Thyroid gland (tissue), 4 donors: ENCODE measurements at places on chromosomes 13 and 19. TPM values are rescaled to one million over a fixed set of nuclear protein-coding genes. Genes with fewer than 3 reads are reported as not detected.

Gene MEF2B
- total RNA-seq: 1.5 TPM

Gene CEACAM21
- 0.56 TPM for total RNA-seq

Gene CD22
- total RNA-seq: 2.5 TPM

Gene MEIOSIN
- total RNA-seq: not detected

Gene CEACAM8
- not detected for total RNA-seq

GRCh38 chr19:56930647-56931535 is 90.4 kb upstream of the PEG3 start:
- no peak for DNase-seq

DNA sequence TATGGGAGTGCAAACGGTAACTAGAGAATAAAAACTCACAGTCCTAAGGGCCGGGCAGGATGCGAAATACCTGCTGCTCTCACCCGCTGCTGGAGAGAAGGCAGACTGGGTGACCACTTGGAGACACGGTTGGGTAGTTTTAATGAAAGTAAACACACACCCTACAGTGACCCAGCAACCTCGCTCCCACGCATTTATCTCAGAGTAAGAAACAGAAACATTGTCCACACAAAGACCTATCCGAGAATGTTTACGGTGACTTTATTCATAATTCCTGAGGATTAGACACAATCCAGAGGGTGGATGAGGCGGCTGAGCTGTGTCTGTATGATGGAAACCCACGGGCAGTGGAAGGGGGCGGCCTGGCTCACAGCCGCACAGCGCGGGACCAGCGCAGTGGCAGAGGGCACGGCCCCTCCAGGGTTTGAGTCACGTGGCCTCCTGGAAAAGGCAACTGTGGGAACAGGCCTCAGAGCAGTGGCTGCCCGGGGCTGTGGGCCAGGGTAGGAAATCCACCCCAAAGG is 73.5 kb upstream of the C13orf46 start:
- DNase-seq: peak; percentile 54

- DNase-seq: peak; percentile 42
These were observed 29.1 kb downstream of the NFIX start for GRCh38 chr19:13024126-13024950.

- no peak for DNase-seq
These were observed 203.4 kb downstream of the COL4A1 start for GRCh38 chr13:110103534-110103933.

DNA sequence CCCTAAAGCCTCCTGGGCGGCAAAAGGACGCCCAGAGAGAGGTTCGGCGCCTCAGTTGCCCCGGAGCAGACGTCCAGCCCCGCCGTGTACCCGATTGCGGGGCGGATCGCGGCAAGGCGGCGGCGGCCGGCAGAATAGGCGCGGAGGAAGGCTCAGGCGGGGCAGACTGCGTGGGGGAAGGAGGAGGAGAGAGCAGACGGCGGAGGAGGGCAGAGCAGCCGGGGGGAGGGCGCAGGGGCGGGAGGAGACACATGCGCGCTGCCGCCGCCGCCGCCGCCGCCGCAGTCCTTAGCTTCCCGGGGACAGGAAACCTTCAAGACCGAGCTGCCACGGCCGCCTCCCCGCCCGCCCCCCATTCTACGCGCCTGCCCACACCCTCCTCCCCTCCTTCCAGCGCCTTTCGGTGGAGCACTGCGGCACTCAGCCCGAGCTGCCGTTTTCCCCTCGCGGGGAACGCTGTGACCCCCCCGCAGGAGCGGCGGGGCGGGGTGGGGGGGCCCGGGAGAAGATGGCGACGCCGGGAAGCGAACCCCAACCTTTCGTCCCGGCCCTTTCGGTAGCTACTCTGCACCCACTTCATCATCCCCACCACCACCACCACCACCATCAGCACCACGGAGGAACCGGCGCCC is at the start of gene LRCH1:
Gene LRCH1 (plus strand): TSS at position 282 of the 632 bp plus-strand sequence. CDS start 227 bp downstream, at position 509.
- peak; percentile 87 for DNase-seq

DNA sequence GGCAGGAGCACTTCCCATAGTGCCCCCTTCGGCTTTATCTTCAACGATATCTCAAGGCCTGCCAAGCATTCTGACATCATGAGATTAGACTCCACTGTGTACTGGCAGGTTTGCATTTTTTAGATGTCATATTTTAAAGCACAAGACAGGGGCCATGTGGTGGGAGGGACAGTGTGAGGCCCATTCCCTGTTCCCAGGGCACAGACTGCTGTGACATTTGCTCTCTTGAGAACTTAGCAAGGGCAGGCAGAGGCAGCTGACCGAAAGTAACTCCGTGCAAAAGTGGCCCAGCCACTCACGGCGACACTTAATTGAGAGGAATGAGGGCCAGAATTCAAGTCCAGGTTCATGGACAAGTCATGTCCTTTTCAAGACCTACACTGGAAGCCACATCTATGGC is 201.8 kb downstream of the COL4A1 start:
- peak; percentile 66 for DNase-seq

DNA sequence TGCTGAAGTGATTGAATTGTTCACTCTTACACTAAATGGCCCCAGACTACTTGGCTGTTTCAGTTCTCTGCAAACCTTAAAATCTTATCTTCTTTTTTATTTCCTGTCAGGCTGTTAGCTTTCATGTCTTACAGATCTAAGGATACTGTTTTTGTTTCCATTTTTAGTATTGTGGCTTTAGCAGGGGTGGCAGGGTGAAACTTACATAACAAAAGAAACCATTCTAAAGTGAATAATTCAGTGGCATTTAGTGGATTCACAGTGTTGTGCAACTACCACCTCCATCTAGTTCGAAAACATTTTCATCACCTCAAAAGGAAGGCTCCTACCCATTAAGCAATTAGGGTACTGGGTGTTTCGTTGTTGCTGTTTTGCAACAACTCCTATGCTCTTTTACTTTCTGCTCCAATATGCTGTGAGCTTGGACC is 19.8 kb downstream of the TMEM272 start:
- no peak for DNase-seq

DNA sequence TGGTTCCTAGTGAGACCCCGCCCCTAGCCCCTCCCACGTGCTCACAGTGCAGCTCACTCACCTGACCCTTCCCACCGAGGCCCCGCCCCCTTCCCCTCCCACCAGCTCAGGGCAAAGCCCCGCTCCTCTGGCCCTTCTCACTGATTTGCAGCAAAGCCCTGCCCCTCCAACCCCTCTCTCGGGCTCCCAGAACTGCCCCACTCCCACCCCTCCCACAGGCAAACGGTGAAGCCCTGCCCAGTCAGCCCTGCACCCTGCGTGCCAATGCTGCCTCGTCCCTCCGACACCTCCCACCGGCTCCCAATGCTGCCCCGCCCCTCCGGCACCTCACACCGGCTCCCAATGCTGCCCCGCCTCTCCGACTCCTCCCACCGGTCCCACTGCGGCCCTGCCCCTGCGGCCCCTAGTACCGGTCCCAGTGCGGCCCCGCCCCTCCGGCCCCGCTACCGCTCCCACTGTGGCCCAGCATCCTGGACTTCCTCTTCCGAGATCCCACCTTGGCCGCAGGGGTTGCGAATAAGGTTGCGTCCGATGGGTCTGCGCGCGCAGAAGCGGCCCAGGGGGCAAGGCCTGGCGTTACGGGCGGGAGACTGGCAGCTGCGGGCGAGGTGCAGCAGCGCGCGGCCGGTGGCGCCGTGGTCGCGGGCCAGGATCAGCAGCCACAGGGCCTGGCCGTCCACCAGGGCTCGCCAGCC is 834 bp downstream of the FBXO27 start:
- DNase-seq: peak; percentile 96

DNA sequence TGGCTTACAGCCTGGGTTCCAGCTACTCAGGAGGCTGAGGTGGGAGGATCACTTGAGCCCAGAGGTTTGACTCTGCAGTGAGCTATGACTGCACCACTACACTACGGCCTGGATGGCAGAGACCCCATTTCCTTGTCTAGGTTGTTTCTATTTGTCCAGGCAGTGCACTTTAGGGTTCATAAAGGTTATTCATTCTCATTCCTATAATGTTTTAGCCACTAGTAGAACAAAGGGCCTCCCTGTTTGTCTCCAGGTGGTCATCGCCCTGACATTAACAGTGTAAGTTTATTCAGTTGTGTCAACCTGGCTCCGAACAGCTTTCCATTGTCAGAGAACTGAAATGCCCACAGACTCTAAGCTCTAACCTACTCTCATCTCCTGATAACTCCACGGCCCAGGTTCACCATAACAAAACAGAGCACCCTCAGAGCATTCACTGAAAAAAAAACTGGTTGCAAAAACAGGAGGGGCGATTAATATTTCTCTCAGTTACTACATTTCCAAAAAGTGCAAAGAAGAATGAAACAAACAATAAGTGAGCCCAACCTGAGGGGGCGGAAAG is 37.1 kb downstream of the SMAD9 start:
- no peak for DNase-seq

DNA sequence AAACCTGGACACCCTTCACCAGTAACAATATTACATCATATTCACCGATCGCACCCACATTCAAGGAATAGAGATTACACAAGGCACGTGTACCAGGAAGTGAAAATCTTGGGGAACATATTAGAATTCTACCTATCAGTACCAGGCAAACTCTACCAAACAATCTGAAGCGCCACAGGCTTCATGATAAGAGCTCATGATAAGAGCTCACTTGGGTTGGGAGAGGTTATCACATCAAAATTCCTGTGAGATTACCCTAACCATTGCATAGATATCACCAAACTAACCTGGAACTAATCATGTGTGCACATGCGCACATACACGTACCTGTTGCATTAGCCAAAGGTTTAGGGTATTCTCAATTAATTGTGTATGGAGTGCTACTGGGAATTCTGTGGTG is 1861.3 kb downstream of the PCDH9 start:
- DNase-seq: no peak

DNA sequence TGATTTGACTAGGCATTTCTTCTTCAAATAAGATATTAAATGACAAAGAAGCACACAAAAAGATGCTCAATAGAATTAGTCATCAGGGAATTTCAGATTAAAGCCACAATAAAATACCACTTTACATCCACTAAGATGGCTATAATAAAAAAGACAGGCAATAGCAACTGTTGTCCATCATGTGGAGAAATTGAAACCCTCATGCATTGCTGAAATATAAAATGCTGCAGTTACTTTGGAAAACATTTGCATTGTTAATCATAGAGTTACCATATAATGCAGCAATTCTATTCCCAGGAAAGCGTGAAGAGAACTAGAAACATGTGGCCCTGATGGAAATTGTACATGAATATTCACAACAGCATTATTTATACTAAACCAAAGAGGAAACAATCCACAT is 605.5 kb upstream of the SLITRK1 start:
- DNase-seq: no peak

- no peak for DNase-seq
These were observed 175.7 kb upstream of the UBL3 start for GRCh38 chr13:30026093-30026492.

DNA sequence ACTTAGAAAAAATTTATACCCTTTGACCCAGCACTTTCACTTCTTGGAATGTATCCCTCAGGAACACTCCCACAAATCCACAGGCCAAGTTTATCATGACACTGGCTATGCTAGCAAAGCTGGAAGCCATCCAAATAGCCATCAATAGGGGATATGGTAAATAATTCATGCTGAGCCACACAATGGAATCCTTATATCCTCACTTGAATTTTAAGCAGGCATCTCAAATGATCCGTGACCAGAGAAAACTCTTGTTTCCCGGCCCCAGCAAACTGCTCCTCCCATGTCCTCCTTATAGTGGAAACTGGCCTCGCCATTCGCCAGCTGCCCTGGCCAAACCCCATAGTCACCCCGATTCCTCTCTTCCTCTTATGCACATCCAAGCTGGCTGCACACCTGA is 37.6 kb downstream of the GRIK5 start:
- DNase-seq: no peak

DNA sequence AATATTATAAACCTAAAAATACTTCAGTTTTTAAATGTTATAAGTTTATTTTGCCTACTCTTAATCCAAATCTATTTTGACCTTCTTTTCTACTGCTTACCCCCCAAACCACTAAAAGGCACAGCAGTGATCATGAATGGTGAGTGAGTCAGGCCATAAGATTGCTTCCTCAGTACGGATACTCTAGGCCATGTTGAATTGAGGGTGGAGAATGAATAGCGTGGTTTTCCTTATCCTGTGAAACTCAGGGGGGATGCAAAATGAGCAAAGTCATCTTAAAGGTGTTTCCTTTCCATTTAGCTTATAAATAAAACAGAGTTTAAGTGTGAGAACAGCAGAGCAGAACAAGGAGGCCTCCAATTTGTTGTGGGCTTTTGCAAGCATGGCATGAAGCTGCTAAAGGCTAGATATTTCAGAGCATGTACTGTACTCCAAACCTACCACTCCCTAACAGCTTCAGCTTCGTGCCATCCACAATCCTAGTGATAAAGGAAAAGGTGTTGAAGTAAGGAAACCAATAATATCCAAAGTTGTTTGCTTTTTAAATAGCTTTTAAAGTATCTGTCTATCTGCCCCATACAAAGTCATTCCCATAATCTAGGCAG is 25.0 kb downstream of the SERPINE3 start:
- no peak for DNase-seq

DNA sequence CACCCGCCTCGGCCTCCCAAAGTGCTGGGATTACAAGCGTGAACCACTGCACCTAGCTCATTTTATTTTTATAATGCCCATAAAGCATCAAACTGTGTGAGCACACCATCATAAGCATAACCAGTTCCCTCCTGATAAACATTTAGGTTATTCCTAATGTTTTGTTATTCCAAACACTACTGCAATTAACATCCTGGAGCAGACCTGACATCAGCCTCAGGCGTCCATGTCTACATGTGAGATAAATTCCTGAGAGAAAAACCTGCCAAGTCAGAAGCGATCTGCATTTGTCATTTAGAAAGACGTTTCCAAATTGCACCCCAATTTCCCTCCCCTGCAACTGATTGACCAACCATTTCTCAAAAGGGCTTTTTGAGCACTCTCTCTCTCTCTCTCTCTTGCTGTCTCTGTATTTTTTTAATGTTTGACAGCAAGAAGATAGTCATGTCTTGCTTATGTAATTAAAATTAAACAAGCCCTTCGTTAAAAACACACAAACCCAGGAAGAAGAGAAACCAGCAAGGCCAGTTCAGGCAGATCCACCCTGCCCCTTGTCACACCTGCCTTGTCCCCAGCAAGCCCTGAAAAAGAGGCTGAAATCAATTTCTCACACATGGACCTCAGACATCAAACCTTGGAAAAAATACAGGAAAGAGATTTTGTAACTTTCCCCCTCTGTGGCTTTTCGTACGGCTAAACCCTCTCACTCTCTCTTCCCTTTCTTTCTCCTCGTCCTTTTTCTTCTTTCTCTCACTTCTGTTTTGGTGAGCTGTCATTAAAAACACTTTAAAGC is 9.9 kb downstream of the LYPD3 start:
- no peak for DNase-seq

DNA sequence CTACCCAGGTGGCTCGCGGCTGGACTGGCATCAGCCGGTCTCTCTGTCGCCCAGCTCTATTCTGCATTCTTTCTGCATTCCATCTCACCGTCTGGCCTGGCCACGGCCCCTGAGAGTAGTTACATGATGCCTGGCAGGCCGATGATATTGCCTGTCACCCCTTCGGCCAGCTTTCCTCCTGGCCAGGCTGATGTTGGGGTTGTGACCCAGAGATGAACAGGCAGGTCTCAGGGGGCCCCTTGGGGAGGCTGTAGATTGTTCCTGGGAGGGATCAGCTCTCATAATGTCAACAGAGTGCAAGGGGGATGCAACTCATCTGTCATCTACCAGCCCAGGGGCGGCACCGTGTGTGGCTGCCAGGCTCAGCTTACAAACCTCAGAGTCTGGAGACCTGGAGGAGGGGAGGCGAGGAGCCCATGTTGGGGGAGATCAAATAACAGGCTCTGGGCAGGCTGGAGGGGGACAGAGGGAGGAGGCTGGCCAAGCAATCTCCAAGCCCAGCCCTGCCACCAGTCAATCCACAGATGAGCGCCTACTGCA is 13.6 kb upstream of the FBXO17 start:
- peak; percentile 15 for DNase-seq
